ENCODE measurements at places on chromosomes 2 and 18.
A peak's percentile ranks its signal among the peaks of the same experiment; 100 is the strongest.

- DNase-seq: no peak
Observed at GRCh38 chr18:36680042-36680441, 148.8 kb downstream of the TPGS2 start.

GRCh38 chr2:129242269-129242668 is 737.2 kb upstream of the RAB6C start:
- DNase-seq: no peak

DNA sequence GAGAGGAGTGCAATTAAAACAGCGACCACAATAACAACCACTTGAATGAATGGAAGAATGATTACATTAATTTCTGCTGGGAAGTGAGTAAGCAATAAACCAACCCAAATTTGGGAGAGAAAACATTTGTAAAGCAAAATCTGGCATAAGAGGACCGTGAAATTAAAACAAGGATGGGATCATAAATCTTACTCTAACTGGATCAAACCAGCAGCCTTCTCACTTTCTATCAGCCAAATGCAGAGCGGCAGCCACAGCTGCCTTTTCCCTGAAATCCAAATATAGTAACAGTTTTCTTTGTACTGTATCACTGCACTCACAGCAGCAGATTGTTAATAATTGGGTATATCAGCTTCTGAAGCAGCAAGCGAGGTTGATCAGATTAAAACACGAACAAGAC is 245.2 kb upstream of the REG3G start:
- no peak for DNase-seq

DNA sequence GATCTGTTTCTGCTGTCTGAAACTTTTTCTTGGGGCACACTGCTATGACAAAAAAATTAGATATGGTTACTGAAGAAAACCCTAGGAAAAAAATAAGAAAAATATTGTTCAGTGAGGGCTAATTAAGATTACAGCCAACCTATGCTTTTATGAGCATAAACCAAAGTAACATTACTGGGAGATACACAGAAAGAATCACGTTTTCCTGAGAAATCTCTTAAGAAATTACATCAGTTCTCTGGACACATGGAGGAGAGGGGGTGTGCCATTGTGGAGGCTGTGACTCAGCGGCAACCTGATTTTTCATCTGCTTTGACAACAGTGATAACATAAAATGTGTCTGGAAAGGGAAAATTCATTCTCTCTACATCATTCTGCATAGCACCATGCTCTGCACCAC is 13.4 kb upstream of the NMI start:
- peak; percentile 74 for DNase-seq

DNA sequence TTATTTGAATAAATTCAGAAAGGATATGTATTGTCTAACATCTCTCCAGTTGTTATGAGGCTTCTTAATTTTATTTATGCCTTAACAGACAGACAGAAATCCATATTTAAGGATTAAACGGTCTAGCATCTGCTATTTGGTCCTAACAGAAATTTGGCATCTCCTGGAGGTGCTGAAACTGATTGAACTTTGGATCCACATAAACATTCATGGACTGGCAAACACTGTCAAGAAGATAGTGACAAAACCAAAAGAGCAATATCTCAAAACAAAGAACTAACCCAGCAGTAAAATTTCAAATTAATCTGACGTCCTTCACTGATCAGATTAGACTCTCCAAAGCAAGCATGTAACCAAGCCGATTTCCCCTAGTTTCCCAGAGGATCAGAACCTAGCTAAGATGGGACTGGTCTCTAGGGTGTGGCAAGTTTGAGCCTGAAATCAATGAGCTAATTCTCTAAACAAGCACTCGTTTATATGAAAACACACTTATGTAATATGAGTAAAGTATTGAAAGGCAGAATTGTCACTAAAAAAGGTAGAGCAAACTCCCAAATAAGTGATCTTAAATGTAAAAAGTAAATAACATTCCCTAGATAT is 139.5 kb downstream of the NOL4 start:
- DNase-seq: no peak

DNA sequence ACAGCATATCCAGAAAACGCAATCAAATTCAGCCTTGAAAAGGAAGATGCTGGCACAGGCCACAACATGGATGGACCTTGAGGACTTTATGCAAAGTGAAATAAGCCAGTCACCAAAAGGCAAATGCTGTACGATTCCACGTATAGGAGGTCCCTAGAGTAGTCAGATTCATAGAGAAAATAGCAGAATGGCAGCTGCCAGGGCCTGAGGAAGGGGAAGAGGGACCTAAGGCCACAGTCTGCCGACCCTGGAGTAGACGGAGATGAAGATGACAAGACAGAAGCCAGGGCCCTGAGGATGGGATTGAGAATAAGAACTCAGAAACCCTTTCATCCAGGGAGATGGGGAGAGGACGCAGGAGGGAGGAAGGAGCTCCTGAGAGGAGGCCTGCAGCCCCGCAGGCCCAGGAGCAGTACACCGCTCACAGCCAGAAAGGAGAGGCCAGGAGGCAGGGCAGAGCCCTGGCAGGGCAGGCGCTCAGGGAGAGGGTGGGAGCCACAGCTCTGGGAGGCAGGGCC is 8.1 kb upstream of the MTERF4 start:
- DNase-seq: no peak

GRCh38 chr18:23053776-23054457 is 81.4 kb upstream of the CABLES1 start:
- DNase-seq: peak; percentile 50

DNA sequence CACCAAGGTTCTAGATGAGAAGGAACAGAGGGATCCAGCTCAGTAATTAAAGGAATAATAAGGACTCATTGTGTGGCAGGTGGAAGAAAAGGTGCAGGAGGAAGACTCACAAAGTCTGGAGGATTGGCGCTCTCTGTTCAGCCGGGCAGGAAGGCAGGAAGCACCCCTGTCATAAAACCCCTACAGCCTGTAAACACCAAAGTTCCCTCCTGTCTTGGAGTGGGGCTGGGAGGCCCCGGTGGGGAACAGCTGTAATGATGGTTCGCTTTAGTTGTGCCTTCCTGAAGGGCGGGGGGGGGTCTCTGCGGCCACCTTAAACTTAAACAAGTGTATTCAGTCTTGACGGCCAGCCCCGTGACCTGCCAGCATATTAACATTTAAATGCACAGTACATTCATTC is 84.3 kb downstream of the GBX2 start:
- DNase-seq: no peak

GRCh38 chr18:8412117-8412516 is 197.1 kb upstream of the RAB12 start:
- no peak for DNase-seq

DNA sequence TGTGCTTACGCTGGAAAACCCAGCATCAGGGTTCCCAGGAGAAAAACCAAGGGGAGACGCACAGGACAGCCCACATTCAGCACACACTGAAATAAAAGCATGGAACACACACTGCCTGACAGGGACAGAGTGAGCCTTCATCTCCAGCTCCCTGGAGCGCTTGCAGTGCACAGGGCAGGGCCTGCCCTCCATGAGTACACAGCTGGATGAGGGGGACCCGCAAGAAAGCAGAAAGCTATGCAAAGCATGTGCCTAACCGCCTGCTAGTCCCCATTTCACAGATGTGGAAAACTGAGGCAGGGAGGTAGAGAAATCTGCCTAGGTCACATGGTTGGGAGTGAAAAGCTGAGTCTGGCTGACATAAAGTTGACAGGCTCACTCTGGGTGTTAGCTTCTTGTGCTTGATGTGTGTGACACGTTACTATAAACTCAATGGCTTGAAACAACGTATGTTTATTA is 187.1 kb downstream of the HDAC4 start:
- DNase-seq: no peak

GRCh38 chr18:31577195-31577594 is 14.5 kb upstream of the TTR start:
- DNase-seq: no peak

DNA sequence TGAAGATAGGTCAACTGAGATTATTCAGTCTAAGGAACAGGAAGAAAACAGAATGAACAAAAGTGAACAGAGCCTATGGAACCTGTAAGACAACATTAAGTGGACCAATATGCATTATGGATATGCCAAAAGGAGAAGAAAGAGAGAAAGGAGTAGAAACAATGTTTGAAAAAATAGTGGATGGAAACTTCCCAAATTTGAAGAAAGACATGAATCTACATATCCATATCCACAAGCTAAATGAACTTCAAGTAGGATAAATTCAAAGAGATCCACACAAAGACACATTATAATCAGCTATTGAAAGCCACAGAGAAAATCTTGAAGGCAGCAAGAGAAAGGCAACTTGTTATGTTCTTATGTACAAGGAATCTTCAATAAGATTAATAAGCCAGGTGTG is 74.2 kb downstream of the BAZ2B start:
- DNase-seq: no peak

- no peak for DNase-seq
Observed at GRCh38 chr2:180618570-180618969, 361.8 kb upstream of the UBE2E3 start.

DNA sequence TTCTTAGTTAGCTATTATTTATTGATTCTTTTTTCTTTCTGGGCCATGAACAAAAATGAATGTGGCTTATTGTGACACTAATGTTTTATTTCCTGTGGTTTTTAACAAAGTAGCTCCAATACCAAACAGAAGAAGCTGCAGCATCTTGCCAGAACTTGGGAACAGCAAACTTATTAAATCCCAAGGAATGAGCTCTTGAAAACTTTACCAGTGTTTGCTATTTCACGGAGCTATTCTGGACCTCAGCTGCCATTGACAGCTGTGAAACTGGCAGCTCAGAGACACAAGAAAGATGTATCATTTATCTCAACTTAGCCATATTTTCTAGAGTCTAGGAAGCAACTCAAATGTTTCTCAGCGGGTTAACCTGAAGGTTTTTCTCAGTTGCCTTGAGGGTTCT is 91.0 kb upstream of the NEUROD1 start:
- DNase-seq: no peak

DNA sequence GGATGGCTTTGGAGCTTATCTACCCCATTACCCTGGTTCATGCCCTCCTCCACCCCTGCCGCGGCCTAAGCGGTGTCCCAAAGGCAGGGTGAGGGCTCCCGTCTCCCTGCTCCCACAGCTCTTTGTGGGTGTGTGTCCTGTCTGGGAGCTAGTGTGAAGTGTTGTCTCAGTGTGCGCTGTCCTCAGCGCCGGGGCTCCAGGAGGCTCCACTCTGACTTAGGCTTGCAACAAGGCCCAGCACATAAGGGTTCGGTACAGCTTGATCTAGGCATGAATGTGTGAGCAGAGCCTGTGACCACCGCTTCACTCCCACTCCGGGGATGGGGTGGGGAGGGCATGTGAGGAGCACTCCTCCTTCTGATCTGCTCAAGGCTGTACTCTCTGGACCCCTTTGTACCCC is 1.2 kb downstream of the MC2R start:
- no peak for DNase-seq

GRCh38 chr2:241560883-241561474 is 2.4 kb downstream of the BOK start:
- DNase-seq: peak; percentile 58

DNA sequence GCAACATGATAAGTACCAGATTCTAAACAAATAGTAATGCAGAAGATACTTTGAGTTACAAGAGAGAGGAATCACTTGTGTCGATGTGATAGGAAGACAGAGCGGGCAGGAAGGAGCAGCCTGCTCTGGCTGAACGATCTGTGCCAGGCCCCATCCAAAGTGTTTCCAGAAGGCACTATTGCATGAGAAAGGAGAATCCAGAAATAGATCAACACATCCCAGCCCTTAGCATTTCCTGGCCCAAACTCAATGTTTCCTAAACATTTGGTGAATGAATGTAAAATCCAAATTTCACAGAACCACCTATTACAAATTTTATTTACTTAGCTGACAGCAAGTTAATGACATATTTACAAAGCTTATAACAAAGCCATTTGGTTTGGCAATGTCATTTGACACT is 257.2 kb downstream of the TXNL1 start:
- DNase-seq: no peak

- no peak for DNase-seq
Observed at GRCh38 chr2:227848586-227848985, 22.8 kb upstream of the DAW1 start.

DNA sequence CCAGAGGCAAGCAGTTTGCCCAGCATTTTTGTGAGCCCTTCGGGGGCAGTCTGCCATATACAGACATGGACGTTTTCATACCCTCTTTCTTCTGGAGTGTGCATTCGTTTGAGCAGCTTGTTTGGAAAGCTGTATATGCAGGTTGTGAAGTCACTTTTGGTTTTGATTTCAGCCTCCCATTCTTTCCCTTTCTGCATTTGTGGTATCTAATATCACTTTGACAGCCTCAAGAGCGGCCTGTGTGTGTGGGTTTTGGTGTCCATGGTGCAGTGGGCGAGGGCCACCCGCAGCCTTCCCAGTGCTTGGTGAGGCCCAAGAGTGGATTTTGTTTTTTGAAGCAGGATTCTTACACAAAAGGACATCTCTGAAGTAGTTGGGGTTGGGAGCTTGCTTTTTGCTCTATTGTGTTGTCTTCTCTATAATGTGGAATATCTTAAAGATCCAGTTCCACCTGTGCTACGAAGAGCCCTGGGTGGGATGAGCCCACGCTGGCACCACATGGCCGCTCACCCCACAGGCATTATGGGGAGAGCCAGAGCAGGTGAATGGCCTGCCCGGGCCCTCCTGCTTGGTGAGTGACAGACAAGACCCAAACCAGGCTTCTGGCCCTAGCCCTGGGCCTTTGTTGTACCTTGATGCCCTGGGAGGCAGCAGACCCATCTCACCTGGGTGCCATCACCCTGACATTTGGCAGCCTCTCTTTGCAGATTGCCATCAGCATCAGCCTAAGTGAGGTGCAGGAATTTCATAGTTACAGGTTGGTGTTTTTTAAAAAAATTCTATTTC is 29.5 kb downstream of the INPP4A start:
- DNase-seq: no peak

GRCh38 chr2:190344276-190344827 is 963 bp downstream of the INPP1 start:
- DNase-seq: no peak

GRCh38 chr2:149056541-149057255 is 18.2 kb downstream of the LYPD6B start:
- DNase-seq: no peak

DNA sequence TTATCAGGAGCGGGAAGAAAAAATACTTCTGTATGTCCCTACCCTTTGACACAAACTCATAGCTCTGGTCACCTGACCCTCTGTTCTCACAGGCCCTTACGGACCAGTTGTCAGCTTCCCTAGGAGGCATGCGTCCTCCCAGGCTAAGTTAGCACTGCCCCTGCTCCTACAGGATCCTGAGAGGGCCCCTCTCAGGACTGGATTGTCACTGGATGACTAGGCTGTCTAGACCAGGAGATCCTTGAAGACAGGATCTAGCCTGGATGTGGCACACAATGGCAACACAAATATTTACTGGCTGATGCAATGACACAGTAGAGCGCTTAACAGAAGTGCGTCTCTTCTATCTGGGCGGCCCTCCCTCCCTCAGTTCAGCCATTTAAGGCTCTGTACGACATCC is 7.7 kb downstream of the FAM228A start:
- no peak for DNase-seq

DNA sequence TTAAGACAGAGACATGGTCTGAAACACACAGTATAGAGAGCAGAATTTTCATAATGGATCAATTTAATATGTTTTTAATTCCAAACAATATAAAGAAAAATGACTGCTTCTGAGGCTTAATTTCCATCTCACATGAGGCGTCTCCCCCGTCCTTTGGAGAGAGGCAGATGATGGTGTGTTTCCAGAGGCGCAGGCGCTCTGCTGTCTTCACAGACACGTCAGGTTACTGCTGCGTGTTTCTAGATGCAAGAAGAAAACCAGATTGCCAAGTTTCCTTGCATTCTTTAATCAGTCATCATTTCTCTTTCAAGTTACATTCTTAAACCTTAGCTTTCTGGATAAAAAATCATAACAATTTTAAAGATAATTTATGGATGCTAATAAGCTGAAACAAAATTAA is 160.2 kb downstream of the ATP9B start:
- no peak for DNase-seq

Data from hepatic stellate cell (primary cell).